ENCODE measurements at places on chromosomes 12 and 14.
A peak's percentile ranks its signal among the peaks of the same experiment; 100 is the strongest.

GRCh38 chr14:99754141-99755067, 38.8 kb upstream of the EML1 start:
- DNase-seq = no peak

- DNase-seq = no peak
Observed at GRCh38 chr14:77406086-77406485, 17.2 kb downstream of the NOXRED1 start.

DNA sequence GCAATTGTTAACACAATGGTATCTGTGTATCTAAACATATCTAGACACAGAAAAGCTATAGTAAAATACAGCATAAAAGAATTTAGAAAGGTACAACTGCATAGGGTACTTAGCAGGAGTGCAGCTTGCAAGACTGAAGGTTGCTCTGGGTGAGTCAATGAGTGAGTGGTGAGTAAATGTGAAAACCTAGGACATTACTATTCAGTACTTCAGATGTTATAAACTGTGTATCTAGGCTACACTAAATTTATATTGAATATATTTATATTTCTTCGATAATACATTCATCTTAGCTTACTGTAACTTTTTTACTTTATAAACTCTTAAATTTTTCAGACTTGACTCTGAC, 409.0 kb upstream of the DCN start:
- DNase-seq = no peak

- no peak for DNase-seq
Observed at GRCh38 chr12:123046431-123046830, 66.0 kb downstream of the ARL6IP4 start.

- DNase-seq = no peak
Observed at GRCh38 chr12:43434614-43435013, 117.4 kb downstream of the ADAMTS20 start.

- DNase-seq = no peak
Observed at GRCh38 chr12:19082365-19082911, 47.1 kb upstream of the PLEKHA5 start.

DNA sequence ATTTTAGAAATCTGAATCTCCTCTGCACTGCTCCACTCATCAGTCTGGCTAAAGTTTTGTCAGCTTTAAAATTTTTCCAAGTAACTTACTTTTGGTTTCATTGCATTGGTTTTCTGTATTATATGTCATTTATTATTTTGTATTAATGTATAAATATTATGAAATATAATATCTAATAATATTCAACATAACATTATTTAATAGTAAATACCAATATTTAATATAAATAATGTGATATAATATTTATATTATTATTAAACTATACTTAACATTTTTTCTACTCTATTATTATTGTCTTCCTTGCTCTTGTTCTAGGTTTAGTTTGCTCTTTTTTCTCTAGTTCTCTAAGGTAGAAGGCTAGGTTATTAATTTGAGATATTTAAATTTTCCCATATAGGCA, 512.1 kb downstream of the AACS start:
- DNase-seq = no peak

DNA sequence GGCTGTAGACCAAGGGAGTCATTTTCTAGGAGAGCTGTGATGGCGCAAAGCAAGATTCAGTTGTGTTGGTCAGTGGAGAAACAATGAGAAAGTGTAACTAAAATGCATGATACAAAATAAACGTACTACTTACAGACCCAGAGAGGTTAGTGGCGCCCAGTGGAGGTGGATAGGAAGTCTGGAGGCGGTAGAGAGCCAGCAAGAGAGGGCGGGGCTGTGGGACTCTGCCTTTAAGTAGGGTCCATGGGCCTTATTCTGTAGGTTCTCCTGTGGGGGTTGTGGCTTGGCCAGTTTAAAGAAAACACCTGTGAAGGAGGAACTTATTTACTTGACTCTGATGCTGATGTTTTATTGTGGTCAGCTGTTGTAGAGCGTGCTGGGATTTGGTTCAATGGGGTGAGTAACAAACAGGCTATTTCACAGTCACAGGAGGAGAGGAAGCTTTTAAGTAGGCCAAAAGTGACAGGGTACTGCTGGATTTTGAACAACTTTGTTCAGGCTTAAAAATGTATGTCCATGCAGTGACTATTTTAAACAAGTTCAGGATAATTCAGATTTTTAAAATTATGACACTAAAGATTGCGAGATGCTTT, 1097.7 kb downstream of the TMTC2 start:
- DNase-seq = no peak

- no peak for DNase-seq
Observed at GRCh38 chr14:82414853-82415539, 881.3 kb upstream of the SEL1L start.

DNA sequence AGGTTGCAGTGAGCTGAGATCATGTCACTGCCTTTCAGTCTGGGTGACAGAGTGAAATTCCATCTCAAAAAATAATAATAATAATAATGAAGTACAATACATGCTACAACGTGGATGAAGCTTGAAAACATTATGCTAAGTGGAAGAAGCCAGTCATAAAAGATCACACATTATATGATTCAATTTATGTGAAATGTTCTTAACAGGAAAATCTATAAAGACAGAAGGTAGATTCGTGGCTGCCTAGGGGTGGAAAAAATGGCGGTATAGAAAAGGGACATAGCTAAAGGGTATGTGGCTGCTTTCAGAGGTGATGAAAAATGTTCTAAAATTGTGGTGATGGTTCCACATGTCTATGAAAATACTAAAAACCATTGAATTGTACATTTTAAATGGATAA, 41.0 kb upstream of the AMIGO2 start:
- DNase-seq = no peak

- DNase-seq = peak; percentile 54
Observed at GRCh38 chr14:38255673-38256532, at the start of gene CLEC14A. TSS of gene CLEC14A (minus strand) at chr14:38256093. CDS start at chr14:38256022, 71 bp downstream.

- no peak for DNase-seq
Observed at GRCh38 chr12:43848226-43848507, 12.3 kb downstream of the TMEM117 start.

DNA sequence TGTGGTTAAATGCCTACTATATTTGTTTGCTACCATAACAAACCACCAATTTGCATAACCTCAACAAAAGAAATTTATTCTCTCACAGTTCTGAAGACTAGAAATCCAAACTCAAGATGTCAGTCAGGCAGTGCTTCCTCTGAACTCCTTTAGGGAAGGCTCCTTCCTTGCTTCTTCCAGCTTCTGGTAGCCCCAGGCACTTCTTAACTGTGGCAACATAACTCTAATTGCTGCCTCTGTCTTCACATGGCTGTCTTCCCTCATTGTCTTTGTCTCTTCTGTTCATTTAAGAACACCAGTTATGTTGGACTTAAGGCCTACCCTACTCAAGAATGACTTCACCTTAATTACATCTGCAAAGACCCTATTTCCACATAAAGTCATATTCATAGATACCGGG, 206.9 kb downstream of the SYT1 start:
- no peak for DNase-seq

- DNase-seq = no peak
Observed at GRCh38 chr12:3473171-3473570, 17.8 kb upstream of the PRMT8 start.

- DNase-seq = no peak
Observed at GRCh38 chr12:77163074-77164038, 98.0 kb upstream of the E2F7 start.

GRCh38 chr14:85079842-85080730, 449.9 kb upstream of the FLRT2 start:
- no peak for DNase-seq

DNA sequence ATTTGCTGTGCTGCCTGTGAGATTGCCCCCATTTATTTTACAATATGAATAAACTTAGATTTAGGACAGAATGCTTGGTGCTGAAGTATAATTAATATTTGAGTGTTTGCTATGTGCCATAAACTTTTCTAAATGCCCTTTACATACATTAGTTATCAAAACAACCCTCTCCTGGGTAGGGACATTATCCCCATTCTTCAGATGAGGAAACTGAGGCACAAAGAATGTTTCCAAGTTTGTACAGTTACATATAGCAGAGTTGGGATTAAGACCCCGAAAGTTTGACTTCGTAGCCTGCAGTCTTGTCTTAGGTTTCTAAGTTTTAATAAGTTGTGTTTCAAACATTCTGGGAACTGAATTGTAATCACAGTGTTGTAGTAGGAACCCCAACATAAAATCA, 18.4 kb downstream of the KLHDC2 start:
- DNase-seq = no peak

GRCh38 chr12:66397574-66398290, 95.4 kb downstream of the HELB start:
- no peak for DNase-seq

GRCh38 chr14:24435998-24436354, 6.2 kb downstream of the KHNYN start:
- no peak for DNase-seq

GRCh38 chr14:80056497-80056801, 154.9 kb downstream of the DIO2 start:
- no peak for DNase-seq

- DNase-seq = no peak
Observed at GRCh38 chr14:99080306-99080705, 191.7 kb downstream of the BCL11B start.

GRCh38 chr14:59492384-59492783, 8.1 kb downstream of the JKAMP start:
- DNase-seq = no peak

GRCh38 chr12:79288911-79289310, 401.9 kb downstream of the PAWR start:
- no peak for DNase-seq

GRCh38 chr14:30193101-30193500, 265.5 kb upstream of the PRKD1 start:
- no peak for DNase-seq

- no peak for DNase-seq
Observed at GRCh38 chr14:54818201-54819133, 84.2 kb downstream of the GCH1 start.

DNA sequence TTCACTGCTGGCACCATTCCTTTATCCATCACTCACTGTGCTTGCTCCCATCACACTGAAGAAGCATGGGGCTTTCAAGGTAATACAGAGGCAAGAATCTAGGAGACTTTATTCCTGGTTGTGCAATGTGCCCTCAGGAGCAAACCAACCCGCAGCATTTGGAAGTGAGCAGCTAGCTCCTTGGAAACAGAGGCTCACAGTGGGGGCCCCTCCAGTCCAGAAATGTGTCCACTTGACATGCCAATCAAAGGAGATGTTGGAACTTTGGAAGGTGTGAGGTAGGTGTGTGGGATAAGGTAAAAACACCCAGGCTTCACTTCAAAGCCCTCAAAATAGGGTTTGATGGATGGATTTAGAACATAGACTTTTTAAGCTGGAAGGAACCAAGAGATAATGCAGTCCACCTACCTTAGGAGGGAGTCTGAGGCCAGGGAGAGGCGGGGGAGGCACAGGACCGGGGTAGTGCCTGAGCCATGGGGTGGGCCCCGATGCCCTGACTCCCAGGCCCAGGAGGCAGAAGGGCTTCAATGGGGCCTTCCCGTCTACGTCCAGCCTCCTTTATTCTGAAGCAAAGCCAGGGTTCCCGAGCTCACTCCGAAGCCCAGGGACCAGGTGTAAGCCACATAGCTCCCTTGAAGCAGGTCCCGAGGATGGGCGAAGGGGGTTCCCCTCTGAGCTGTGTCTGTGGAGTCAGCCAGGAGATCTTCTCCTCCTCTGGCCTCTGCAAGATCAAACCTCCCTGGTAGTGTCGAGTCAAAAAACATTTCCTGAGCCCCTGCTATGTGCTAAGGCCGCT, 17.6 kb upstream of the BCL11B start:
- no peak for DNase-seq

- DNase-seq = no peak
Observed at GRCh38 chr14:95307402-95308041, 12.2 kb downstream of the CLMN start.

GRCh38 chr12:96687719-96688118, 198.3 kb downstream of the CFAP54 start:
- no peak for DNase-seq

- DNase-seq = no peak
Observed at GRCh38 chr14:100256339-100256895, 17.5 kb downstream of the YY1 start.

DNA sequence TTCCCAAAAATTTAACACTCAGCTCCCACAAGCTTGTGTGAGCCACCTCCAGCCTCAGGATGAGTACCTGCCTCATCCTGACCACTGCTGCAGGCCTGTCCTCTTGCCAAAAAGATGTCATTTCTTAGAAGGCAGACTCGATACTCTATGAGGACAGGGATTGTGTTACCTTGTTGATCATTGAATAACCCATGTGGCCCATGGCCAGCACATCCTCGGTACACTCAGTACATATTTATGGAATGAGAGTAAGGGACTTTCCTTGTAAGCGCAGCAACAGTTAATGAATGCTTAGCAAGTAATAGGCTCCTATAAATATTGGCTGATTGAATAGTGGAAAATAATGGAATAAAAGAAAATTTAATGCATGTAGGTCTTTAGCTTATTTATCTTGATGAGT, 15.3 kb upstream of the DGLUCY start:
- no peak for DNase-seq

GRCh38 chr12:10393291-10393690, 3.5 kb upstream of the KLRK1 start:
- no peak for DNase-seq

- DNase-seq = no peak
Observed at GRCh38 chr14:56903304-56903969, 93.2 kb upstream of the OTX2 start.

DNA sequence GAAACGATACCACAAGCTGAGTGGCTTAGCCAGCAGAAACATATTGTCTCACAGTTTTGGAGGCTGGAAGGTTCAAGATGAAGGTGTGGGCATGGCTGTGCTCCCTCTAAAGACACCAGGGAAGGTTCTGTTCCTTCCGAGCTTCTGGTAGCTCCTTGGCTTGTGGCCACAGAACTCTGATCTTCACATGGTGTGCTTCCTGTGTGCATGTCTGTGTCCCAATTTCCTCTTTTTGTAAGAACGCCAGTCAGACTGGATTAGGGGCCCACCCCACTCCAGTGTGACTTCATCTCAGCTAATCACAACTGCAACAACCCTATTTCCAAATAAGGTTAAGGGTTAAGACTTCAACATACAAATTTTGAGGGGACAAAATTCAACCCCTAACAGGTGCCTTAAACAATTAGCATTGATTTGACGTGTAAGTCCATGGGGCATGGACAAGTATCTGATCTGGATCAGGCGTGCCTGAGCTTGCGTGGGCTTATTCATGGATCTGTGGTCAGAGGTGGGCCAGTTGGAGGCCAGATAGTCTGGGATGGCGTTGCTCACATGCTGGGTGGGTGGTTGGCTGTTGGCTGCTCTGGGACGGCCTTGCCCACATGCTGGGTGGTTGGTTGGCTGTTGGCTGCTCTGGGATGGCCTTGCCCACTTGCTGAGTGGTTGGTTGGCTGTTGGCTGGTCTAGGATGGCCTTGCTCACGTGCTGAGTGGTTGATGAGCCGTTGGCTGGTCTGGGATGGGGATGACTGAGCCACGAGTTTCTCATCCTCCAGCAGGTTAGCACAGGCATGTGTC, 88.5 kb downstream of the LGMN start:
- DNase-seq = peak; percentile 64

All from ureter (tissue), 1 donor.